ENCODE measurements at places on chromosomes 13 and 19.

DNA sequence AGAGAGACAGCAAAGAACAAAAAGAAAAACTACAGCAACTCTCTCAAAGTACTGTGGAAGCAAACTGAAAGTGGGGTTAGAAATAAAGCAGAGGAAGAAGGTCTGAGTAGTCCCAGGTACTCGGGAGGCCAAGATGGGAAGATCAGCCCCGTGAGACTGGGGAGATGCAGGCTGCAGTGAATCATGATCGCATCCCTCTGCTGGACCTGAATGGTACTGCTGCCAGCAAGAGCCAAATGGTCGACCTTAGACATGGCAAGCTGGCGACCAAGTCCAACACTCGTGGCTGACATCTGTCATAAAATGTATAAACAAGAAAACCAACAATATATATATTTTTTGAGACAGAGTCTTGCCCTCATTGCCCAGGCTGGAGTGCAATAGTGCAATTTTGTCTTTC lies 33.7 kb upstream of the ZNF724 start:
- DNase-seq = peak; percentile 37

DNA sequence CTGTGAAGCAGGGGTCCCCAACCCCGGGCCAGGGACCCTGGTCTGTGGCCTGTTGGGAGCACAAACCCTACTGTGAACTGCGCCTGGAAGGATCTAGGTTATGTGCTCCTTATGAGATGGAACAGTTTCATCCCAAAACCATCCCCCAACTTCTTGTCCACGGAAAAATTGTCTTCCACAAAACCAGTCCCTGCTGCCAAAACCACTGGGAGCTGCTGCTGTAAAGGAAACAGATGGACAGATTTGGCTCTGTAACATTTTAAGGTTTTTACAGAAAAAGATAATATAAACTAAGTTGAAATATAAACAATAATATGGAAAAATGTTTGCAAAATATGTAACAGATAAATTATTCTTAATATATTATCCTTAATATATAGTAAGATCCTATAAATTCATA lies 73.7 kb downstream of the COG6 start:
- DNase-seq = peak; percentile 5

DNA sequence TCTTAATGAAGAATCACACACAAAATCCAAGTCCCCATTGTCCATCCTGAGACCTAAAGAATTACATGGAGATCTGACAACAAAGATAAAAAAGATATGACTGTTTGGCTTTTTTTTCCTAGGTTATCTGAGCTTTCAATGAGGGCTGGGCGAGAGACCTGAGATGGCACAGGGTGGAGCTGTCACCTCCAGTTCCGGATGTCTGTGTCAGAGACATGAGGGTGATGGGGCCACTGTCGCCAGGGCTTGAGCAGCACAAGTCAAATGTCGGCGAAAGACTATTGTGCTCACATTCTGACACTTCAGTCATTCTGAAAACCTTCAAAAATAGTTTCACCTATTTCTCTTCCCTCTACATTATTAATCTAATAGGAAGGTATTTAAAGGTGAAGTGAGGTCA lies 65.7 kb downstream of the SLC7A1 start:
- DNase-seq = no peak

GRCh38 chr19:1626417-1627010 lies 21.3 kb upstream of the UQCR11 start:
- DNase-seq = peak; percentile 28

DNA sequence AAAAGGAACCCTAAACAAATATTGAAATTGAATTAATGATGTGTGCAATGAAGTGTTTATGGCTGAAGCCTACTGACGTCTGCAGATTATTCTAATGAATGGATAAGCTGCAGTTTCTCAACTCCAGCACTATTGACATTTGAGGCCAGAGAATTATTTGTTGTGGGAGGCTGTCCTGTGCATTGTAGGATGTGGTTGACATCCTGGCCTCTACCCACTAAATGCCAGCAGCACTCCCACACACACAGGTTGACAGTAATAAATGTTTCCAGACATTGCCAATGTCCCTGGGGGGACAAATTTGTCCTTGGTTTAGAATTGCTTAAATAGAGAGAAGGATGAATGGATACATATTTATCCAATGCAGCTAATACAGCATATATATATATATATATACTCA lies 19.2 kb upstream of the MYH14 start:
- no peak for DNase-seq

GRCh38 chr19:17153996-17154395 lies 61.2 kb upstream of the USE1 start:
- no peak for DNase-seq

DNA sequence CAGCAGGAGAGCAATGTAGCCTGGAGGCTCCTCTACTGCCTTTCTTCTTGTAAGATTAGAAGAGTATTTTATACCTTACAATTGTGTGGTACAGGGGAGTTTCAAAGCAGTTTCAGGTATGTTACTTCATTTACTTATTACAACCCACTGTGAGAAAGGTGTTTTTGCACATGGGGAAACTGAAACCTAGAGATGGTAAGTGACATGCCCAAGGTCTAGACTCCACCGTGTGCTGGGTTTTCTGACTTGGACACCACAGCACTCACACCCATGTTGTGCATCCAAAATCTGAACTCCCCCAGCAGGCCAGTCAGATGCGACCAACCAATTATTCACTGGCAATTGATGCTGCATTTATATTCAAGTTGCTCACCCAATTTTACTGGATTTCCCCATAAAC lies 22.8 kb downstream of the ERICH6B start:
- no peak for DNase-seq

- no peak for DNase-seq
Measured at GRCh38 chr19:53538378-53539109, 599 bp downstream of the ZNF331 start.

GRCh38 chr13:100409132-100409531 lies 179.5 kb downstream of the GGACT start:
- DNase-seq = peak; percentile 10

DNA sequence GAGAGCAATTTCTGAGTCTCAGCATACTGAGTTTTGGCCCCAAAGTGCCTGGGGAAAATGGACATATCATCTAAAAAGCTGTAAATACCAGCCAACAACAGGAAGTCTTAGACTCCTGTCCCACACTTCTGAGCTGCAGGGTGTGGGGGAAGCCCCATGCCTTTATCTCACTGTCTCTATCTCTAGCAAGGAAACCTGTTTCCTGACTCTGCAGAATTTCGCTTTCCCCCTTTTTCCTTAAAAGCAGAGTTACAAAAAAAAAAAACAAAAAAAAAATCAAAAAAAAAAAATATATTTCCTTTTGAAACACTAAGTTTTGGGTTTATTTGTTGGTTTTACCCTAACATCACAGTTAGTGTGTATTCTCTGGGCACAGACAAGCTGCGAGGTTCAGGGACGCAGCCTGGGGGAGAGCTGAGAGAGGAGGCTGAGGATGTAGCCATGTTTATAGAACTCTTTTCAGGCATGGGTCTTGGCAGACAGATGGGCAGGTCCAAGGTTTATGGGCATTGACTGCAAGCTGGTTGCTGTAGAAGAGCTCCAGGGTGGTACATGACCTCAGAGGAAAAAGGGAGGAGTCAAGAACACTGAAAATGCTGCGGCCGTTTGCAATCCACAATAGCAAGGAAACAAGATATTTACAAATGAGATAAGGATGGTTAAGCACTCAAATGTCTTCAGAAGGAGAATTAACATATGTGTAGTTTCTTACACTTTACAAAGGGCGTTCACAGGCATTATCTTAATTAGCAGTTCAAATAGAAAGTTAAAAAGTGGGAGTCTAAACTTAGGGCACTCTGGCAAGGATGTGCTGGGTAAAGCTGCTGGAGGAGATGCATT lies 4.9 kb downstream of the MBNL2 start:
- no peak for DNase-seq

GRCh38 chr13:89784161-89784809 lies 1563.2 kb upstream of the MIR17HG start:
- no peak for DNase-seq

DNA sequence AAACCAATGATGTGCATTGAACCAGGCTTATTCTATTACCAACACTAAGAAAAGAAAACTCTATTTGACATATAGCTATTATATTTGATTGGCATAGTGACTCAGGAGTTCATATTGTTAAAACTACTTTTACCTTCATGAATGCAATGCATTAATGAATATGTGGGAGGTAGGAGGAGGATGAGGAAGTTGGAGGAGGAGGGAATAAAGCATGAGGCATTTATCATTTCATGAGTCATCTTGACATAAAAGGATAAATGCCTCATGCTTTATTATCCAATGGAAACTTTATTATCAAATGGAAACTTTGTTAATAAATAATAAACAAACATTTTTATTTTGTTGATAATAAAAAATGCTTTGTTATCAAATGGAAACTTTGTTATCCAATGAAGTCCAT lies 116.5 kb downstream of the SPRY2 start:
- peak; percentile 47 for DNase-seq

GRCh38 chr13:21826214-21827015 lies 155.5 kb downstream of the FGF9 start:
- no peak for DNase-seq

- DNase-seq = no peak
Measured at GRCh38 chr19:30547246-30547645, 175.1 kb downstream of the ZNF536 start.

- DNase-seq = no peak
Measured at GRCh38 chr19:13214036-13214730, 64.0 kb downstream of the IER2 start.

DNA sequence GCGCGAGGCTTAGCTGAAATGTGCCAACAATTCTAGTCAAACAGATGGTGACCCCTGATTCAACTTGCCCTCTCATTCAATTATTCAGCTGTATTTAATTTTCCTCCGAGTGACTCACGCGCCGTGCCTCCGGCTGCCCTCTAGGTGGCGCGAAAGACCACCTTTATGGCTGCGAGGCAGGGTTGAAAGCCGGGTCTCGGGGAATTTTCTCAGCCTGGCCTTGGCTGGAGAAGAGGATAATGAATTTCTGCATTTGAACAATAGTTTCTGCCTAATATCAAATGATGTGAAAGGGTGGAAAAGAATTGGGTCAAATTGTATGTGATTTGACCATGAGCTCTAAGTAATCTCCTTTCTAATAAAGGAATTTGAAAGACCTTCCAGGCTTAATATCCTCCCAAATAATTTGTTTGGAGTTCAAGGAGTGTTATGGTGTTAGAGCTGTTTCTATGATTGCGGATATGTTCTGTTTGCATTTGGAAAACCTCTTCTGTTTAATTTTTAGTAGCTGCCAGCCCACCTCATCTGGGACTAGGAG lies 310.9 kb downstream of the ZNF536 start:
- DNase-seq = peak; percentile 92

DNA sequence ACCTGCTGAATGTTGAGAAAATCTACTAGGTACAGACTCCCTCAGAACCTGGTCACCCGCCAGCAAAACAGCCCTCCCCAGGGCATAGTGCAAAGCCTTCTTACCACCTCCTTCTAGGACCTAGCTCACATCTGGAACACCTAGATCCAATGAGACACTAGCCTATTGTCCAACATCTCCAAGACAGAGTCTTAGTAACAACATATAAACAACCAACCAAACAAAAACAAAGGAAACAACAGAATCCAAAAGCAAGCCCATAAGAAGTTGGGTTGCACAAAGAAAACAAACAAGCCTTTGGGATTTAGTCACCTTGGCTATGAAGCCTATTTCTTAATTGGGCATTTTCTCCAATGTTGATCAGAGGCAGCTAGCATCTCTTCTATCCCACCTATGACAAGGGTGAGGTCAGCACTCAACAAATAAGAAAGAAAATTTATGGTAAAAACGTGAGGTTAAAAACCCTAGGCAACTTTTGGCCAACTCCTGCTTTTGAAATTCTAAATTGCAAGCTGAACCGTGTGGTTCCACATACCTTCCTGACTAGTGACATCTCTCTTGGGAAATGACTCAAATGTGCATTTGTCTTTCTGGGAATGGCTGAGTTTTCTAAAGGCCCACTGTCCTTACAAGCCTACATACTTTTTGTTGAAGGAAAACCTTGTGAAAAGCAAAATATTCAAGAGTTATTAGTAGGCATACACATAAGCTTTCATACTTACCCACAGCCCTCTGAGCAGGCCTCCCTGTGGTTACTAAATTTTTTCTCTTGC lies 66.7 kb downstream of the FAM216B start:
- peak; percentile 96 for DNase-seq

GRCh38 chr13:110820322-110820721 lies 94.5 kb downstream of the ANKRD10 start:
- no peak for DNase-seq

DNA sequence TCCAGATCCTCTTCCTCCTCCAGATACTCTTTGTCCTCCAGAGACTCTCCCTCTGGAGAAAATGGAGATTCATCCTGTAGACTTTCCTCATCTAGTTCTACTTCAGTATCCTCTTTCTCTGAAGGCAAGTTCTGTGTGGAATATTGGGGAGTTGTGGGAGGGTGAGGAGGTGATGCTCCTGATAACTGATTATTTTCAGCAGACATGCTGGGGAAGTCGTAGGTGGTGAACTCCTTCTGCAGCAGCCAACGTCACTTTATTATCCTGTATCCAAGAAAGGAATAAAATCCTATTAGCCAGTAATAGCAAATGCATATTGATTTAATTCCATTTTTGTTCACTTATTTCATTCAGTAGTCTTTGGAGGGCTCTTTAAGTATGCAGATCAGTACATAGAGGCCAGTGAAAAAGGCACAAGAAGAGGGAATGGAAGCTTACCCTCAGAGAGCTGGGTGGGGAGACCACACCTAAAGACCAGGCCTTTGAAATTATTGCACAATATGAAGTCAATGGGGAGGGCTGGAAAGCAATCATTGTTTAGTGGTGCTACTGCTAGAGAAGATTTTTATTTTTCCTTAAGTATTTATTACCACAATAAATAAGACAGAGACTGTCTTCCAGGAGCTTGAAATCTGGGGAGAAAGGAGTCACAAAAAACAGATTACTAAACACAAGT lies 18.6 kb downstream of the ERICH6B start:
- no peak for DNase-seq

GRCh38 chr19:6187374-6187773 lies 51.9 kb downstream of the ACSBG2 start:
- no peak for DNase-seq

- no peak for DNase-seq
Measured at GRCh38 chr13:101930331-101930730, 471.5 kb downstream of the FGF14 start.

- DNase-seq = peak; percentile 79
Measured at GRCh38 chr13:113151745-113152690, 6.4 kb upstream of the PROZ start.

- DNase-seq = peak; percentile 86
Measured at GRCh38 chr13:40058757-40059236, 403.3 kb downstream of the COG6 start.

- no peak for DNase-seq
Measured at GRCh38 chr13:96238861-96239260, 149.0 kb downstream of the HS6ST3 start.

- DNase-seq = no peak
Measured at GRCh38 chr13:83824120-83824519, 58.2 kb downstream of the SLITRK1 start.

GRCh38 chr19:18368504-18369222 lies 17.3 kb upstream of the GDF15 start:
- no peak for DNase-seq
